AG08396 (cell line): ENCODE measurements at places on chromosomes 4 and X.

DNA sequence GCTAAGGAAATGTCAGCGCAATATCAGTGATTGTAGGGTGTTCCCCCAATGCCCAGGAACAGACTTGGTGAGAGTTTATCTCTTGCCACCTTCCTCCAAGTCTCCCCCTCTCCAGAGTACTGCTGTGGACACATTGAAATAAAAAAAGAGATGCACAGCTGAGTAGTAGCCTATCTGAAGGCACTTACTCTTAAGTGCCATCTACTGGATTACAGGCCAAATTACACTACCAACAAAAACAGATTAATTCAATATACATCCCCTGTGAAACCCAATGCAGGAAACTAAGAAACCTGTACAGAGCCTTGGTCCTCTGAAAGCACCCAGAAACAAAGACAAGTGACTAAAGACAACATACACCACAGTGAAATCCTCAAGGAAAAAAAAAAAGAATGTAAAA, 460.3 kb downstream of the ZIC3 start:
- DNase-seq = peak; percentile 11

- DNase-seq = no peak
These were observed 17.7 kb upstream of the SLC7A11 start for GRCh38 chr4:138259824-138260223.

GRCh38 chrX:78753571-78753970, 6.1 kb downstream of the LPAR4 start:
- DNase-seq = no peak

GRCh38 chr4:94448815-94449375, 2.8 kb upstream of the PDLIM5 start:
- DNase-seq = no peak

- no peak for DNase-seq
These were observed 78.0 kb upstream of the MAD2L1 start for GRCh38 chr4:120144634-120145033.

DNA sequence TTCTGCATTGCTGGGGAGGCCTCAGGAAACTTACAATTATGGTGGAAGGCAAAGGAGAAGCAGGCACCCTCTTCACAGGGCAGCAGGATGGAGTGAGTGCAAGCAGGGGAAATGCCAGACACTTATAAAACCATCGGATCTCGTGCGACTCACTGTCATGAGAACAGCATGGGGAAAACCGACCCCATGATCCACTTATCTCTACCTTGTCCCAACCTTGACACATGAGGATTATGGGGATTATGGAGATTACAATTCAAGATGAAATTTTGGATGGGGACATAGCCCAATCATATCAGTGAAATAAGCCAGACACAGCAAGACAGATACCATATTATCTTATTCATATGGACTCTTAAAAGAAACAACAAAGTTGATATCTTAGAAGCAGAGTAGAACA, 134.9 kb downstream of the C4orf33 start:
- DNase-seq = no peak

- no peak for DNase-seq
These were observed 201.3 kb downstream of the NSUN7 start for GRCh38 chr4:40951026-40951425.

DNA sequence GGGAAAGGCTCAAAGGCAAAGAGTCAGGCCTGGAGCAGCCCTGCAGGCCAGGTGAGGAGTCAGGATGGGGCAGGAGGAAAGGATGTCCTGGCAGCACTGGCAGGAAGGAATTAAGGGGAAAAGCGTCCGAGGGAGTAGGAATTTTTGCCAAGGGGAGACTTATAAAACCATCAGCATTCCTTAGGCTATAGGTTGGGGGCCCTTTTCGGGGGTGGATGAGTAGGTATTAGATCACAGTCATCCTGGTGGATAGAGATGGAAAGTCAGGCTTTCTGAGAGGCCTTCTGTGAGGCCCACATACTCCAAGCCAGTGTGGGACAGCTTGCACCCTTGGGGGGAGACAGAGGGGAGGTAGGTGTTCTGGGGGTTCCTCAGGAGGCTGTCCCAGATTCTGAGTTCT, 12.3 kb downstream of the STARD8 start:
- no peak for DNase-seq

- DNase-seq = no peak
These were observed 32.6 kb downstream of the DOCK11 start for GRCh38 chrX:118528071-118528737.

GRCh38 chrX:78746496-78746895, 1.0 kb upstream of the LPAR4 start:
- no peak for DNase-seq

- DNase-seq = peak; percentile 60
These were observed 35.7 kb downstream of the APBB2 start for GRCh38 chr4:41178372-41179370.

GRCh38 chr4:83629945-83630721, 94.2 kb downstream of the GPAT3 start:
- peak; percentile 40 for DNase-seq

GRCh38 chrX:133544778-133545177, 129.5 kb upstream of the GPC4 start:
- no peak for DNase-seq

GRCh38 chrX:11341274-11342201, 48.3 kb downstream of the AMELX start:
- peak; percentile 7 for DNase-seq

DNA sequence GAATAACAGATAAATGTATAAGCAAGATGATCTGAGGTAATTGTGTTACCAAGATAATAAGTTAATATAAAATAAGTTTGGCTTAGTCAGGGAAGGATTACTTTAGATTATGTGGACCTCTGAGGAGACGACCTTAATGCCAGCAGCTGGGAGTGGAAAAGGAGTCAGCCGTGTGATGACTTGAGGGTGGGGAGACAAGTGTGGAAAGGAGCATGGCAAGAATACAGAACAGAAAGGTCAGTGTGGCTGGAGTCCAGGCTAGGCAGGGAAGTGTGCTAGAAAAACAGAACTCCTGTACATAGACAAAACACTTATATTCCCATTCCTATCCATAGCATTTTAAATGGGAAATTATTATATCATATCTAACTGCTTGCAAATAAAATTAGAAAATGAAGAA, 138.8 kb downstream of the PDLIM5 start:
- DNase-seq = no peak

DNA sequence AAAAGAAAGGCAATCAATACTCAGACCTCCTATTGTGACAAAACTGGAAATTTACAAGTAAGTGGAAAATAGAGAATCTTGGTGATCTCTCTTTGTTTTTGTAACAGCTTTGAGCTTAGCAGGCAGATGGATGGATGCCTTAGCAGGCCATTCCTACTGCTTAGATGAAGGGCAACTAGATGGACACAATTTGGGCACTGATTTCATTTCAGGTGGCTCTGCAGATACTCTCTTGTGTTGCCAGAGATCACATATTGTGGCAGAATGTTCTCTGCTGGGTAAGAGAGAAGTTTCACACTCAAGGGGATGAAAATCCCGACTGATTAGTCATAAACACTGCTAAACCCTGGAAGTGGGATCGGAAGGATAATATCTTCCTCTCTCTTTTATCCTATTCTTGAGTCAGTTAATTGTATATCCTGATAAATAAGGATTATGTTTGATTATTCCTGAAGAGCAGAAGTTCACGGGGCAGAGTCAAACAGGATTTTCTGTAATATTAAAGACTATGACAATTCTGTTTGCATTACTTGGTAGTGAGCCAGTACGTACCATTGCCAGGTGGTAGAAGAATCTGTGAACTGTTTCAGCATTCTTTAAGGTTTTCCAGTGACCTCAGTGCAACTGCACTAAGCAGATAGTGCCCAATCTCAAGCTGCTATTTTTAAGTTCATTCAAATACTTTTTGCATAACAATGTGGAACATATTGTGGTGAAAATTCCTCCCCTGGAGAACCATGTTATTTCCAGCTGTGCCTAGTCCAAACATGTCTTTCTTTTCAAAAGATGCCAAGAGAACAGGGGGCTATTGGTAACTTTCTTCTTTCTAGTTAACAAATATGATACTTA, 974.3 kb downstream of the FSTL5 start:
- no peak for DNase-seq

DNA sequence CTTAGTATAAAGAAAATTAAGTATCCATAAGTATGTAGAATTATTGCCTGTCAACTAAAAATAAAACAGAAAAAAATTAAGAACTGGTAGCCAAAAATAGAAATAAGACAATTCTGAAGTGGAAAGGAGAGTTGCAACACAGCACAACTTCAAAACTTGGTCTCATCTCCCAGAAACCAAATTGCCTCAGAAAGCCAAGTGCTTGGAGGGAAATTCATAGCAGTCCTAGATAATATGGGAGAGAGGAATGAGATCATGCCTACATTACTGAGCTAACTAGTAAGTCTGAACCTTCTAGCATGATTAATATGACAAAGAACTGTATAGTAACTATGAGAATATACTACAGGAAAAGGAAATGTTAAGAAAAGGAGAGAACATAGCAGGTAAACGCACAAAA, 256.5 kb downstream of the LDB2 start:
- DNase-seq = no peak

GRCh38 chr4:78627046-78627965, 75.7 kb downstream of the ANXA3 start:
- DNase-seq = no peak

DNA sequence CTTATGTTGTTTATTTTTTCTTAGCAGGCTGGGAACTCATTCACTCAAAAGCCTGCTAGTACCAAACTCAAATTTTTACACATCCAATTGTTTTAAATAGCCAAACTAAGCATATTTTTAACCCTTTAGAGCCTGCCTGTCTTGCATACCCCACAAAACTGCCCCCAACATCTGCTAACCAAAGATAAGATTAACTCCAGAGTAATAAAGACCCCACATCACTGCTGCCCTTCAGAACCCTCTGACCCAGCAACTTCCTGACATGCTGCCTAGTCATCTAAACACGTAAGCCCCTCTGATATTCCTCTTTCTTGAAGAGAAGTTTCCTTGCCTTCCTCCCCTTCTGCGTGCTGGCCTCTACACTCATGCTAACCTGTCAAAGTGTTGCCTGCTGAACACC, 60.7 kb upstream of the ASB12 start:
- DNase-seq = no peak

DNA sequence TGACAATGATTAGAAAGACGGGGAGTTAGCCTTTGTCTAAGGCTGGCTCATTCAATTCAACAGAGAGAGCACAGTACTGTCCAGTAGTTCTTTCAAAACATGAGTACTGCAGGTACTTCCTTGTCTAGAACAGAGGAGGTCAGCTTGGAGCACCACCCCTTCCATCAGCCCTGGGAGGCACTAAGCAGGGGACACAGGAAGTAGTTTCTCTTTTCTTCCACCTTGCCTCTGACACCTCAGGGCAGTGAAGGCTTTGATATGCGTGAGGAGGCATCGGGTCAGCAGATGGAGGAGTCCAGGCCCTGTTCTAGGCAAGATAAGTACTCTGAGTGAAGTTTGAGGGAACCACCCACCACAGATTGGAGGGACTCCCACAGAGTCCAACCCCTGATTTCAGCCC, 33.1 kb downstream of the MAGEB10 start:
- DNase-seq = no peak

- peak; percentile 10 for DNase-seq
These were observed 26.0 kb downstream of the CAPN6 start for GRCh38 chrX:111244235-111244750.

DNA sequence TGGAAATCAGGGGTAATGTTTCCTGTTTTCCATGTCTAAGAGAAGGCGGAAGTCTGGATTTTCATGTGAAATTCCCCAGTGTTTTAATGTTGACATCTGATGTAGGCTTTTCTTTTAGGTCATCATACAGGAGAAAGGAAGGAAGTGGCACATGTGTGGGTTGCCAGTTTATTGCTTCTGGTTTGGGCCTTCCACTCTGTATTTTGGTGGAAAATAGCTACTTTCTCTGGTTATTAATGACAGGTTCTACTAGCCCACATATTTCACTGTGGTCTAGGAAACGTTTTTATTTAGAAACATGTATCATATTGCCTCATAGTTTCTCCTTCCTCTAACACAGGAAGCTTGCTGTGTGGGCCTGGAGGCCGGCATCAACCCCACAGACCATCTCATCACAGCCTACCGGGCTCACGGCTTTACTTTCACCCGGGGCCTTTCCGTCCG, 7.2 kb downstream of the PDHA1 start:
- no peak for DNase-seq

DNA sequence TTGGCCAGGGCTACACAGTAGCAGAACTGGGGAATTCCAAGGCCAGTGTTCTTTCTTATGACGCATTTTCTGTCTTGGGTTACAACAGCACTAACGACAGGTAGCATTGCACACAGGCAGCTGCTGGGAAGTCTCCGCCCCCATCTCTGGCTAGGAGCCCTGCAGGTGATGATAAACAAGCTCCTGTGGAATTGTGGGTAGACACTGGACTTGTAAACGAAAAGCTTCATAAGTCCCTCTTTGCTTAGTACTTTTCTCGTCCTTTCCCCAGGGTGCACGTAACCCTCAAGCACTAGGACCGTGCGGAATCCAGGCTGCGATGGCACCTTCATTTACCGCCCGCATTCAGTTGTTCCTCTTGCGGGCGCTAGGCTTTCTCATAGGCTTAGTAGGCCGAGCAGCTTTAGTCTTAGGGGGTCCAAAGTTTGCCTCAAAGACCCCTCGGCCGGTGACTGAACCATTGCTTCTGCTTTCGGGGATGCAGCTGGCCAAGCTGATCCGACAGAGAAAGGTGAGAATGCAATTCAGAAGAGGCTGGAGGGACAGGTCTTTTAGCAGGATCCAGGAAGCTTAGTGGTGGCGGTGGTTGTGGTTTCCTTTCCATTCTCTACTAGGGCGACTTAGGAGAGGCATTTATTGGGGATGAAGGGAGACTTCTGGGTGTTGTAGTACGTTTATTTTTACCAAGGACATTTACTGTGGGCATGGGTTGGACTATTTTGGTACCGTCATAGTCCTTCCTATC, at the start of gene FAAH2:
TSS of gene FAAH2 (plus strand) at position 200 of the 745 bp plus-strand sequence. CDS start at position 320, 120 bp downstream.
- no peak for DNase-seq

DNA sequence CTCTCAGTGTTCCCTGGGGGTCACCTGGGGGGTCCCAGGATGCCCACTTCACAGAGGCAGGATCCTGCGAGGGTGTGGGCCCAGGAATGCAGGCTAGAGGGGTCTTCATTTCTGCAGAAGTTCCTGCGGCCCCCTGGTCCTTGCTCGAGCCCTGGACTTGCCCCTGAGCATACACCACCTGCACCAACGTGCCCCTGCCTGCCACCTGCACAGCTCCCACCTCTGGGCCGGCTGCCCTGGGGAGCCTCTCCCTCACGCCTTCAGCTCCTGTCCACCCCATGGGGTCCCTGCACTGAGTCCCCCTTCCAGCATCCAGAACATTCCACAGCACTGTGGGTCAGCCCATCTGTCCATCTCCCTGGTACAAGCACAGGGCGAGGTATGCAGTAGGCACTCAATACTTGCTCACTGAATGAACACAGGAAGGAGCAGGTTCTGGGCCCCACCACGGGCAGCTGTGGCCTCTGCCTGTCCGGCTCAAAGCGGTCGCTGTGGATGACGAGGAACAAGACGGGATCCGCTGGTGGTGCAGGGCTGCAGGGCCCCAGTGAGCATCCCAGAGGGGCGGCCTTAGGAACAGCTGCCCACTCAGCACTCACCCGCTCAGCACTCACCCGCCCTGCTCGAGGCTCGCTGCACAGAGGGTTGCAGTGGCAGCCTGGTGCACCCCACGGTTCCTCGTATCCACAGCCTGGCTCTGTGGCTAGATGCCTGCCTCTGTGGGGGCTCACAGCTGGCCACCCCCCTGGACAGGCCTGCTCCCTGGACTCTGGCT, 70.5 kb upstream of the MXD4 start:
- DNase-seq = no peak
